Muscle of leg (tissue), 16 donors: ENCODE measurements at places on chromosomes 5 and 9. TPM values are rescaled to one million over a fixed set of nuclear protein-coding genes. Genes with fewer than 3 reads are reported as not detected.

The SLC46A2 gene
- total RNA-seq, result 0.04 TPM

The PRDM9 gene
- not detected for total RNA-seq

The FLT4 gene
- 6.6 TPM for total RNA-seq

The DAB2 gene
- total RNA-seq, result 79.7 TPM

The IL33 gene
- 27.4 TPM for total RNA-seq

The SERF1A gene
- 2.8 TPM for total RNA-seq

The CDH10 gene
- 0.35 TPM for total RNA-seq

The BAAT gene
- 0.66 TPM for total RNA-seq

The PRLR gene
- total RNA-seq, result 1.1 TPM
